ENCODE measurements at places on chromosomes 1 and 21.

DNA sequence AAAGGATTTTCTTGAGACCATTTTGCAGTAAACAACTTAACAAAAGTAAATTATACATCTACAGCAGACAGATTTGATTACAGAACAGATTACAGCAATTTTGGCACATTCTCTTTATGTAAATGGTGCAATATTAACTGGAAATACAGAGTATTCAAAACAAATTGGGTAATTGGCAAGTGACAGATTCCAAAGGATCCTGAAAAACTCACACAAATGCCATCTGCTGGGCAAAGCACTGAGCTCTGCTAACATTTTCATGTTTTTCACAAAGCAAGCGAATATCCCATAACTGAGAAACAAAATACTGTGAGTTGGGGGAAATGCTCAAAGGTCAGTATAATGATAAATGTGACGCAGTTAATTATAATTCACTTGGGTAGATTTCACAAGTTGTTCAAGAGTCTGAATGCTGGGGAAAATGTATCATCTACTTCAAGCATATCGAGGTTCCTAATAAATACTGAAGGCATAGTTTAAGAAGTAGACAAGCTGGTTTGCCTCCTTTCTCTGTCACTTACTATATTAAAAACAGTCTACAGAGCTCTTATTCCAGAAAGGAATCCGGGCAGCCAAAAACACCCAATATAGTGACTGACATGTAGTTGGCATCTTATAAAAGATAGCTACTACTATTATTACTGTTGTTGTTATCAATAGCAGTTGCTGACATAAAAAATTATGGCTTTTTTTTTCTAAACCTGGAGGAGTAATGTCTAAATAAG is 75.8 kb upstream of the SDC3 start:
- no peak for DNase-seq

DNA sequence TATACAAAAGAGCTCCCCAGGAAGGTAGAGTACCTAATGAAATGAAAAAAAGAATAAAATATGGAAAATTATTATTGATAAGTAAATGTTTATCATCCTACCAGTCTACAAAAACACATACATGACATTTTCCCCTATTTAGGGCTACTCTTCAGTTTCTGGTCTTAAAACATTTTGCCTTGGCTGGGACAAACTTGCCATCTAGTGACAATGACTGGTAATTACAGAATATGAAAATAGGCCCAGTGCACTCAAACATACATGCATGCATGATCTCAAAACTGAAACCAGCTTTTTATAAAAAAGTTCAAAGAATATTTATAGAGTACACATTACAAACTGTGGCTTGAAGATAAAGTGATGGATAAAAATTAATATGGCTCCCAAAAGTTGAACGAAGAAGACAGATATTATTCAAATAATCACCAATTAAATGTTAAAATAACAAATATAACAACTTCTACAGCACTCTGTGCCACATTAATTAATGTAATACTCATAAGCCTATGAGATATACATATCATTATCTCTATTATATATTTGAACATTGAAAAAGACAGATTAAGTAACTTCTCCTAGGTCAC is 10.5 kb upstream of the RNPC3 start:
- DNase-seq = no peak

- DNase-seq = no peak
Measured at GRCh38 chr1:111656086-111657017, 36.8 kb downstream of the RAP1A start.

DNA sequence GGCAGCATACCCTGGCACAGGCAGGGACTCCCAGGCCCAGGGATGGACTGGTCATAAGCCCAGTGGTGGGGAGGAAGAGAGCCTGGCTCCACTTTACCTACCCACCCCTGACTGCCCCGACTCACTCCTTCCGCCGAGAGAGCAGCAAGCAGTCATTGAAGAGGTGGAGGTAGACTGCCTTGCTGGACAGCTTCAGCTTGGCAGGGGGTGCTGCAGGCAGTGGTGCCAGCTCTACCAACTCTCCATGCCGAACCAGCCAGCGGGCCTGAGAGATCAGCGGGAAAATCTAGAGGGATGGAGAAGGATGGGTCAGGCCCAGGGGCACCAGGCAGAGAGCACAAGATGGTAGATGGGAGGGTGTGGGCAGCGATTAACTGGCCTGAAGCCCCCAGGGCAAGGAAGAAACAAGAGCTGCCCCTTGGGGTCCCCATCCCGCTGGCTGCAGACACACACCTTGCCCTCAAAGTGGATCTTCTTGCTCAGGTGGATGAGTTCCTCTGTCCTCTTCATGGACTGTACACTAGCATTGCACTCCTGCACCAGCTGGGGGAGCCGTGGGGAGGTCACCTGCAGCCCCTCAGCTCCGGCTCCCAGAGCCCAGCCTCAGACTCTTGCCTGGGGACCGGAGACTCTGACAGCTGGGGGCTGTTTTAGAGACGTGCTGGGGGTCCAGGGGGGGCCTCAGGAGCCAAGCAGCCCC is 7.7 kb downstream of the ARHGEF19 start:
- DNase-seq = peak; percentile 72

DNA sequence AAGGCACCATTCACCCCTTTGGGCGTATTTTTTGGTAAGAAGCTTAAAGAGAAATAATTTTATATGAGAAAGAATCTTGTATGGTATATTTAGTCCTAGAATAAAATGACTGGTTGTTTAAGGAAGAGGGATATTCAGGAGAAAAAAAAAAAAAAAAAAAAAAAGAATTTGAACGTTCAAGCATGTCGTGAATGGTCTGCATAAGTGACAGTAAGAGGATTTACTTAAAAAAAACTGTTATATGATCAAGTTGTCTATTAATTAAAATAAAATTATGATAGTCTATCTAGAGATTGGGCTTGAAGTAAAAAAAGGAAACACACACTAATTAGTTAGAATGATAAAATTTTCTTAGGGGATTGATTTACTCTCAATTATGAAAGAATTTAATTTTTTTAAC is 11.7 kb upstream of the OR14I1 start:
- DNase-seq = no peak

GRCh38 chr1:84719543-84720217 is 29.4 kb upstream of the SSX2IP start:
- no peak for DNase-seq

DNA sequence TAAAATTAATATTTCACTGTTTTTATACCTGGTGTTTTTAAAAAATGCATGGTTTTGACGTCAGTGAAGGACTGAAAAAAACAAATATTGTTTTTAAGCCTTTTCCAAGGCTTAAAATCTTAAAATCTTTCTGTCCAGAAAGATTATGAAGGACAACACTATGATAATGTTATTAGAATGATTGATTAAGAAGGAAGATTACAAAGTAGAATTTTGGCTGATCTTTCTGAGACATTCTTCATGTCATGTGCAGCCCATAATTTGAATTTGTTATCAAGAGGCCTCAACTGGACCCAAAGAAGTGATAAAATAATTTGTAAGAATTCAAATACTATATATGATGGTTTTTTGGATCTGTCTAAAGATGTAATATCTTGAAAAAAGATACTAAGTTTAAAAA is 584.4 kb upstream of the CXADR start:
- no peak for DNase-seq

- DNase-seq = no peak
Measured at GRCh38 chr1:72438270-72438669, 155.9 kb upstream of the NEGR1 start.

GRCh38 chr1:64111787-64112186 is 91.6 kb upstream of the UBE2U start:
- DNase-seq = no peak

GRCh38 chr1:4353090-4353856 is 301.1 kb upstream of the AJAP1 start:
- no peak for DNase-seq

GRCh38 chr1:94606471-94606870 is 64.9 kb upstream of the F3 start:
- DNase-seq = no peak

DNA sequence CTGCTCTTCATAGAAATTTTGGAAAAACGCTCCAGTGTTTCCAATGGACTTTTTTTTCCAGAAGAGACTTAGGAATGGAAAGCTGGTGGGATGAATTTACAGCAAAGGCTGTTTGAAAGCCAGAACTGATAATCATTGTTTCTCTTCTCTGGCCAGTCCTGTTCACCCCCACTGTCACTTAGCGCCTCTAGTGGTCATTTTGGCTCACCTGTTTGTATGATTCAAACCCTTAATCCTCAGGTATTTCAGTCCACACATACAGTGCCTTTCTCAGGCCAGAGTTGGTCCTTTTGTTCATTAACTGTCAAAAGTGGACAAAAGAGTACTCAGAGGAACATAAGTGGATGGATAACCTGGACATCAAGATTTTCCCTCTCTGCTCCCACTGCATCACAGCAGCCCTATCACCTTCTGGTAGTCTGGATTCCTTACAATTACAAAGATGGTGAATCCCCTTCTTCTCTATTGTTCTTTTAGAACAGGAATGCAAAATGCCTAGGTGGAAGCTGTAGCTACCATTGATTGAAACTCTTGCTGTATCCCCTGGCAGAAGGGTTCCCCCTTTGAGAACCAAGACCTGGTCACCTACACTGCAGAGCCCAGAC is 177.6 kb upstream of the OLFM3 start:
- DNase-seq = peak; percentile 44

DNA sequence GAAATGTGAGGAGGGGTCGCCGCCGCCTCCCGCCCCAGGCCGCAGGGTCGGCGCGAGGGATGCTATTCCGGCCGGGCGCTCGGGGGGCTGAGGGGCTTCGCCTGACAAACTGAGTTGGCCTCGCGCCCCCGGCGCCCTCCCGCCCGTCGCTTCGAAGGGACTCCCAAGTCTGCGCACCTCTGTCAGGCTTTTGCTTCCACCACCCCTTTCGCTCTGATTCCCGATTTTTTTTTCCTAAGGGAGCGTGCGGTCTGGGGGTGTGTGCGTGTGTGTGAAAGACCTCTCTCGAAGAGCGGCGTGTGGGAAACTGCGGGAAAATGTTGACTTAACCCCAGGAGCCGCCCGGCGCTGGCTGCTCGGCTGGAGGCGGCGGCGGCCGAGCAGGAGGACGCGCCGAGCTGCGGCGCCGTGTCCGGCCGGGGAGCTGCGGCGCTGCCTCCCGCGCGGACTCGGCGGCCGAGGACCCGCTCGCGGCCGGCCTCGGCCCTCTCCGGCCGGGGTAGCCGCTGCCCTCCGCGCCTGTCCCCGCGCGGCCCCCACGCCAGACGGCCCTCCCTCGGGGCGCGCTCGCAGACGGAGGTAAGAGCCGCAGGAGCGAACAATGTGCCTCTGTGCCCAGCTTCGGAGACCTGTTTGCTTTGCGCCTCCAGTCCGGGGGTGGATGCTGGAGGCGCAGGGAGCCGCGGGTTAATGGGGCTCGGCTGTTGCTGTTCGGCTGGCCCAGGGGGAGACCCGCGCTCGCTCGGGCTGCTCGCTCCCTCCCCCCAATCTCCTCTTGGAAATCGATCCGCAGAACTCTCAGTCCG is 1.1 kb downstream of the ADGRL2 start:
- peak; percentile 38 for DNase-seq

GRCh38 chr1:115258302-115258866 is 79.7 kb downstream of the NGF start:
- no peak for DNase-seq

GRCh38 chr1:222038971-222039370 is 297.1 kb upstream of the DUSP10 start:
- DNase-seq = no peak

DNA sequence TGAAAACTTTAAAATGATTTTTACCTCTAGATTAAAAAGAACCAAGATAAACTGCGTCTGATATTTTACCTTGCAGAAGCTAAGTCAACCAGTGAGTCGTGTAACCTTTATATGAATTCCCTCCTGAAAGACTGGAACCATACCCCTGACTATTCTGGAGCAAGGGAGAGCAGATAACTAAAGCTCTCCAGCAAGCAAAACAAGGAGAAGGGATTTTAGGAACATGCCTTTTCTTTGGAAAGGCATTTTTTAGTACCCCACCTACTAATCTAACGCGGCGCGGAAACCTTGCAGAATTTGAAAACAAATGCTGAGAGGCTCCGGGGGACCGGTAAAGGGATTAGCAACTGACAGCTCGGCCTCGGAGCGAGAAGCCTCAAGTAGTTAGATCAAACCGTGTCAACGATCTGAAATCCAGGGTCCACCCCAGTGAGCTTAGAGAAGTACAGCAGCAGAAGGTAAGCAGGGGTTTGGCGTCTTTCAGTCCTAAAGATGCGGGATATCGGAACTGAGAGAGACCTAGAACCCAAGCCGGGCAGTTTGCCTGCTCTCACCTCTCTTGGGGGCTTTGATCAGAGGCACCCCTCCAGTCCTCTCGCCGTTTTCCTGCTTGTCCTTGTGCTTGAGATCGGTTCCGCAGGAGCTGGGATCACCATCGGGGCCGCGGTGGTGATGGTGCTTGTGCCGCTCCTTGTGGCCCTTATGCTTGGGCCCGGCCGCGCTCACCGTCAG is 954 bp downstream of the RSBN1 start:
- DNase-seq = peak; percentile 35

DNA sequence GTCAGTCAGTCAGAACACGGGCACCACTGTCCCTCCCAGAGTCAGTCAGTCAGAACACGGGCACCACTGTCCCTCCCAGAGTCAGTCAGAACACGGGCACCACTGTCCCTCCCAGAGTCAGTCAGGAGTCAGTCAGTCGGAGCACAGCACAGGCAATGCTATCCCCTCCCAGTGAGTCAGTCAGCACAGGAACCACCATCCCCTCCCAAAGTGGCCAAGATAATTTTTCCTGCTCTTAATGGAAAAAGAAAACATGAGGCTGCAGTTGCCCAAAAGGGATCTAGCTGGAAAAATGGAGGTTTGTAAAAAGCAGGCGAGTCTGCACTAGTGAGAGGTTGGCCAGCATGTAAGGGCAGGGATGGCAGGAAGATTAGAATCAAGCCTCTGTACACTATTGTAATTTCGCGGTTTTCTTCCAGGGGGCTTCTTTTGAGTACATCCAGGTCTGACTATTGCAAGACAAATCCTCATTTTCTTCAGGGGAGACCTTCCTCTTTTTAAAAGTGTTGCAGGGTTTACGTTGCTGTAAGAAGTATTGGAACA is 213.8 kb downstream of the SIPA1L2 start:
- no peak for DNase-seq

GRCh38 chr1:32536117-32536516 is 3.1 kb upstream of the ZBTB8A start:
- DNase-seq = no peak

DNA sequence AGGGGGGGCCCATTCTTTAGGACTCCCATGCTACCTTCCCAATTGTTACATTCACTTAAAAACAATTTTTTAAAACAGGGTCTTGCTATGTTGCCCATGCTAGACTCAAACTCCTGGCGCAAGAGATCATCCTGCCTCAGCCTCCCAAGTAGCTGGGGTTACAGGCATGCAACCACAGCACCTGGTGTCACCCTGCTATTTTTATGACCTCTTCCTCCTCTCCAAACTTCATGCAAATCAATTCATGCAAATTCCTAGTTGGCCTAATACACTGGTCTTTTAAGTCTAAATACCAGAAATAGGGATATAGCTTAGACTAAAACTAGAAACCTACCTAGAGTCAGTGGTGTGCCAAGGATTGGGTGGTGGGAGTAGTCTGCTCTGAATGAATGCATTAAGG is 30.1 kb downstream of the CDKN2C start:
- no peak for DNase-seq

GRCh38 chr1:215002471-215002870 is 80.1 kb upstream of the KCNK2 start:
- DNase-seq = no peak

Measured in H9 (cell line).